ENCODE measurements at places on chromosomes 12 and 14. TPM values are rescaled to one million over a fixed set of nuclear protein-coding genes. Genes with fewer than 3 reads are reported as not detected.

Gene HOXC11
- 2.9 TPM for total RNA-seq

Gene NKX2-1
- total RNA-seq, result not detected

Gene NR1H4
- total RNA-seq, result under 0.01 TPM

Gene AMN
- total RNA-seq, result under 0.01 TPM

Gene SERPINA10
- not detected for total RNA-seq

Gene TBC1D30
- total RNA-seq, result under 0.01 TPM

Gene CINP
- total RNA-seq, result 51.8 TPM

Gene TOMM20L
- not detected for total RNA-seq

Gene CHST11
- total RNA-seq, result 8.2 TPM

Gene CDKN3
- total RNA-seq, result 35.8 TPM

Gene AKAP3
- 1.3 TPM for total RNA-seq

Gene CCDC38
- not detected for total RNA-seq

Gene SPIC
- total RNA-seq, result not detected

Gene L3HYPDH
- total RNA-seq, result 80.3 TPM

Gene DHRS2
- total RNA-seq, result 0.32 TPM

Gene DHH
- total RNA-seq, result not detected

Gene MDGA2
- not detected for total RNA-seq

Gene HAL
- total RNA-seq, result not detected

Gene RIPK3
- total RNA-seq, result 0.32 TPM

Gene AP4S1
- total RNA-seq, result 5.6 TPM

Gene CCDC175
- total RNA-seq, result not detected

Gene DUSP6
- 68.9 TPM for total RNA-seq

Gene GNB3
- total RNA-seq, result 3.9 TPM

Gene ESR2
- total RNA-seq, result not detected

Gene KRT71
- not detected for total RNA-seq

Gene C12orf42
- total RNA-seq, result not detected

Gene RIMBP2
- not detected for total RNA-seq

Gene DEPDC4
- 1.7 TPM for total RNA-seq

Gene PPP1R1A
- not detected for total RNA-seq

Gene PPFIBP1
- total RNA-seq, result 71.2 TPM

Gene TGM1
- 2.2 TPM for total RNA-seq

Gene OR6C68
- not detected for total RNA-seq

Gene TMEM119
- 186 TPM for total RNA-seq

Gene BDKRB1
- 15.1 TPM for total RNA-seq

Gene CLEC7A
- under 0.01 TPM for total RNA-seq

Gene PRH1
- 30.2 TPM for total RNA-seq

Gene OVCH1
- total RNA-seq, result under 0.01 TPM

Gene CRACR2A
- 15.5 TPM for total RNA-seq

Gene AVPR1A
- not detected for total RNA-seq

Gene IL26
- not detected for total RNA-seq

Gene SLC5A8
- total RNA-seq, result not detected

Gene SDR9C7
- not detected for total RNA-seq

Gene VRTN
- not detected for total RNA-seq

Gene GALNT9
- total RNA-seq, result not detected

Gene ASB2
- total RNA-seq, result 0.86 TPM

Gene SLC39A5
- not detected for total RNA-seq

Gene MAP1LC3B2
- 0.43 TPM for total RNA-seq

Gene SDS
- not detected for total RNA-seq

Gene GALNT8
- total RNA-seq, result under 0.01 TPM
